Activated T-cell treated with anti-CD3 and anti-CD28 coated beads, Interleukin-2, amount 50 U/mL, for 72 hours (primary cell): ENCODE measurements at places on chromosomes 2 and 18.
A peak's percentile ranks its signal among the peaks of the same experiment; 100 is the strongest.

DNA sequence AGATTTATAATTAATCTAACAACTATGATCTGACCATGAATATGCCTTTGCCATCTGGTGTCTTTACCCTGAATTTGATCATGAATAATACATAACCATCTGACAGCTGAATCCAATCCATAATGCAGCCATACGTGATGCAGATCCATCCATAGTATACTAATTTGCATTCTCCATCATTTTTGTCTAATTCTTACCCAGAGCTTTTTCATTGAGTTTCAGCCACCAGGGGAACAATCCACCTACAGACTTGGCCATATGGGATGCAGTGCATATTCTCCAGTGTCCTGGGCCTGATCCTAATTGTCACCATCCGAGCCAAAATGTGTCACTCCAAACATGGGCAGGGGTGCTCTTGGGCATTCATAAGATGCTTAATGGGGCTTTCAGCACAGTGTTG lies 227.2 kb upstream of the CRIM1 start:
- no peak for DNase-seq

- no peak for DNase-seq
Observed at GRCh38 chr2:85861650-85862049, 27.1 kb downstream of the ST3GAL5 start.

DNA sequence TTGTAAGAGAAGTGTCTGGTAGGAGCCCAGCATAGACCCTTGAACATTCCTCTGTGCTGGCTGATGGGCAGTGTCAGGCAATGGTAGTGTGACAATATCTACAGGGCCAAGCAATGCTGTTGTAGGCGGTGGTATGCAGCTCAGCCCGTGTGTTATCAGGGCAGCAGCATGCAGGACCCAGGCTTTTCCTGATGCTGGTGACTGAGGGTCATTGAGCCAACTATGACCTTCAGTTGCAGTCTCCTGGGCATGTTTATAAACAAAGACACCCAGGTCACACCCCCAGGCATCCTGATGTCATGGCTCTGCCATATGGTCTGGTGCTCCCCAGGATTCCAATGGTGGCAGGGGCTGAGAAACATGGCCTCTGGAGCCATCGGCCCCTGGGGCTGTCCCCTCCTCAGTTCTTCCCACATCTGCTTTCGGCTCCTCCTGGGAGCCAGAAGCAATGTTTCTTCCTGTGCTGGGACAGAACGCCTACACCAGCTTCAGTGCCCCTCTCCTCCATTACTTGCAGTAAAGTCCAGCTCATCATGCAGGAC lies 518.0 kb upstream of the HS6ST1 start:
- no peak for DNase-seq

GRCh38 chr2:180124273-180125139 lies 117.4 kb upstream of the CWC22 start:
- DNase-seq: peak; percentile 3

DNA sequence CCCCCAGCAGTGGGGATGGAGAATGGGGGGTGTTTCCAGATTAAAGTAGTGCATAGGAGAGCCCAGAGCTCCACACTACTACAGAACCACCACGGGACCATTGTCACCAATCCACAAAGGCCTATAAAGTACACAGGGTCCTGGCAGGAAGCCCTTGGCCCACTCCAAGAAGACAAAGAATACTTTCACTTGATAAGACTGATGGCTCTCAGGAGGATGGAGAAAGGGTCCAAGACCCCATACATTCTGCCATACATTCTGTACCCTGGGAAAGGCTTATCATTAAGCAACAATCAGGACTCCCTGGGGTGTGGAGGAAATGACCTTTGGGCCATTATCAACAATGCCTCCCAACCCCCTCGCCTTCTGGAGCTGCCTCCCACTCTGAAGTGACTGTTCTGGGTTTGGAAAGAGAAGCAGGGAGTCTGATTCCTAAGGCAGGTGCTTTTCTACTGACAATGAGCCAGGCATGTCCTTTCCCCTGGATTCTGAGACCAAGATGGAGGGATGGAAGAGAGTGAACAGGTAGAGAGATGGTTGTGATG lies 85.4 kb downstream of the XDH start:
- DNase-seq: no peak
